NCI-H510A treated with DMSO at 0.1 percent for 48 hours (cell line): ENCODE measurements at places on chromosomes 12 and 14.
A peak's percentile ranks its signal among the peaks of the same experiment; 100 is the strongest.

DNA sequence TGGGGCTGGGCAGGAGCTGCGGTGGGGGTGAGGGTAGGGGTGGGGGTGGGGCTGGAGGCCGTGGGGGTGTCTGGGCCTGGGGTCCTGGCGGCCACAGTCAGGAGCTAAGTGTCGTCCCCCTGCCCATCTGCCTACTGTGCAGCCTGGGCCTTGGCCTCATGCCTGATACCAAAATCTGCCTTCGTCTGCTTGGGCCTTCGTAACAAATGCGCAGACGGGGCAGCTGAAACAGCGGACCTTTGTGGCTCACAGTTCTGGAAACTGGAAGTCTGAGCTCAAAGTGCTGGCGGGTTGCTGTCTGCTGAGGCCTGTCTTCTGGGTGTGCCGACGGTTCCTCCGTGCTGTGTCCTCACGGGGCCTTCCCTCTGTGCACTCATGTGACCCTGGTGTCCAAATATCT is 61.7 kb downstream of the KIF26A start:
- no peak for DNase-seq

DNA sequence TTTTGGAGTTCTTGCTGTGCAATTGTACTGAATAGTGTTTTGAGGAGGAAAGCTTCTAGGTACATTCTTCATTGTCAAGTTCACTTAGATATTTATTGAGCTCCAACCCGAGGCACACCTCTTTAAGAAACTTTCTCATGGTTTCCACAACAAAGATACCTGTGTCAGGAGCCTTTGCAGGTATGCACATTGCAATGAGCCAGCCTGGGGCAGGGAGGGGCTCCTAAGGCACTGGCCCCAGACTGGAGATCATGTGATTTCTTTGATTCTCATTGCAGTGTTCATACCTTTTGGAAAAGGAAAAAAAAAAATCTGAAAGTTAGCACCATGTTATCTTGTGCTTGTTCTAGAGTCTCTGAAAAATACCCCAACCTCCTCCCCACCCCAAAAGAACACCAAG is 80.3 kb downstream of the PRMT8 start:
- DNase-seq = no peak

GRCh38 chr12:17358835-17359234 is 731.2 kb downstream of the RERGL start:
- no peak for DNase-seq

DNA sequence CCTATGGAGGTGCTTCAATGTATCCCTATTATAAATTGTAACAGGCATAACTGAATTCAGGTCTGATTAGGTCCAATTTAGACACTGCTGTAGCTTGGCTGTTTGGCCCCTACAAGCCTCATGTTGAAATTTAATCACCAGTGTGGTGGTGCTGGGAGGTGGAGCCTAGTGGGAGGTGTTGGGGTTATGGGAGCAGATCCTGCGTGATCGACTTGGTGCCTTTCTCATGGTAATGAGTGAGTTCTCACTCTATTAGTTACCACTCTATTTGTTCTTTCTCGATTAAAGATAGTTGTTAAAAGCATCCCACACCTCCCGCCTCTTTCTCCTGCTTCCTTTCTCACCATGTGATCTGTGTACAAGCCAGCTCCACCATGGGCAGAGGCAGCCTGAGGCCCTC is 122.1 kb downstream of the FOXA1 start:
- no peak for DNase-seq

- peak; percentile 56 for DNase-seq
Observed at GRCh38 chr14:73245480-73246325, 8.4 kb downstream of the PAPLN start.

DNA sequence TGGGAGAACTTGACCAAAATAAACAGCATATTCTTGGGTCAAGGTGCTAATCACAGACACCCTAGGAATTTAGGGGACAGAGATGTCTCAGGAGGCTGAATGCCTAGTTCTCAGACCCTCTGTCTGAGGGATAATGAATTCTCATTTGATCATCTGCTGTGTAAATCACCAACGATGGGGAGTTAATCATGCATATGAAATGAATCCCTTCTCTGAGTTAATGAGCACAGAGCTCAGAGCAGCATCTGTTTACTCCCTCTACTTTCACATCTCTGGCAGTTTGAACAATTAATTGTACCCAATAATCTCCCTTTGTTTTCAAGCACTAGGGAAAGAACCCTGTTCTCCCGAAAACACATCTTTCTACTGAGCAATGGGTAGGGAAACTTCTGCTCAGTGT is 129.4 kb upstream of the SRRM4 start:
- DNase-seq = no peak

DNA sequence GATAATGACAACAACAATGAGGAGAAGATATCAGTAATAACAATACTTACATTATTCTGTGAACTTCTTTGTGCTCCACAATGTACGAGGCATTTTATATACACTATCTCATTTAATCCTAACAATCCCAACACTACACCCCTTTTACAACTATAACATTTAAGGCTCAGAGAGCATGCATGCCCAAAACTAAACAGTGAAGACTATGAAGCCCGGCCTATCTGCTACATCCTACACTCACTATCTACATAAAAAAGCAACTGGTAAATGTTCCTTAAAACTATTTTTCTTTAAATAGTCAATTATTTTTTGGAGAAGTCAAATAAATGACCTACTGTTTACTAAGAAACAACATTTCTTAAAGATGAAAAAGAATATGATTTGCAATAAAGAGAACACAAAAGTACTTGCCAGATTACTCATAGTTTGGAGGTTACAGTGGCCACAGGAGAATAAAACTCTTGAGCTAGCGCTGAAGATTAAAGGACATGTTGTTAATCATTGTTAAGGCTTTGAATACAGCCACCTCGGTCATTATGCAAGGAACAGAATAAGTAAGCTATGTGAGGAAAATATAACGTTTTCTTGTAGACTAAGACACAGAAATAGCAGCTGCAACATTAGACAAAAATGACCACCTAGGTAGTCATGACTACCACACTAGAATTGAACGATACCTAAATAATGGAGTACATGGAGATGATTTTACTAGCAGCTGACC is 56.7 kb downstream of the EPS8 start:
- no peak for DNase-seq

DNA sequence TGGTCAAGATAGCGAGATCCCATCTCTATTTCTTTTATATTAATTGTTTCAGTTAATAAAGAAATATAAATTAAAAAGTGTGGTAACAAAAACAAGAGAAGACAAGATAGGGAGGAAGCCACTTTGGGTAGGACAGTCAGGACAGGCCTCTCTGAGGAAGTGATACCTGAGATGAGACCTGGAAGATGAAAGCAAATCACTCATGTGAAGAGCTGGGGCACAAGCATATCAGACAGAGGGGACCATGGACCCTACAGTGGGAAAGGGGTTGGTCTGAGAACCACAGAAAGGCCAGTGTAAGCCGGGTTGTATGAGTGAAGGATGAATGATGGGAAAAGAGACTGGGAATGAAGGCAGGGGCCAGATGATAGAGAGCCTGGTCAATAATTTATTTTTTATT is 1.8 kb upstream of the MED6 start:
- no peak for DNase-seq

GRCh38 chr14:43903209-43903608 is 603.9 kb downstream of the FSCB start:
- no peak for DNase-seq

GRCh38 chr12:91104812-91105466 is 6.4 kb downstream of the LUM start:
- DNase-seq = no peak

GRCh38 chr12:70028918-70029317 is 203.9 kb downstream of the MYRFL start:
- DNase-seq = no peak

- no peak for DNase-seq
Observed at GRCh38 chr12:51369581-51369980, 21.6 kb downstream of the GALNT6 start.

GRCh38 chr12:2941524-2941923 is 17.7 kb upstream of the TEAD4 start:
- no peak for DNase-seq

GRCh38 chr14:93311082-93311481 is 21.8 kb downstream of the BTBD7 start:
- DNase-seq = no peak

DNA sequence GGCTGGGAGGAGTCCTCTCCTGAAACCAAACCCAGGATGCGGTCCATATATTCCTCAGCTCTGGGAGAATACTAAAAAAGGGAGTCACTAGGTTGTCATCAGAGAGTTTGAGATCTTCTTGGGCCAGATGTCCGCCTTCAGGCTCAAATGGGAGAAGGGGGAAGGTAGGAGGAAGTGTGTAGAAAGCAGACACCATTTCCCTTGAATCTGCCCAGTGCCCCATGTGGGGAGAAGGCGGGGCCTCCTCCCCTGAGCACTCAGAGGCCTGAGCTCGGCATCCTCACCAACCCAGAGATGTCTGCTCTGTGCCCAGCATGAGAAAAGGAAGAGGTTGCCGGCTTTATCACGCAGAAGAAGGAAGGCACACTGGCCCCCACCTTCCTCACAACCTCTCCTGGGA is 37.3 kb downstream of the LTBP2 start:
- DNase-seq = no peak

- DNase-seq = no peak
Observed at GRCh38 chr14:41051801-41052200, 554.9 kb upstream of the LRFN5 start.

- DNase-seq = no peak
Observed at GRCh38 chr14:92770484-92770883, 22.1 kb upstream of the LGMN start.
